ENCODE measurements at places on chromosomes 2 and 18.

DNA sequence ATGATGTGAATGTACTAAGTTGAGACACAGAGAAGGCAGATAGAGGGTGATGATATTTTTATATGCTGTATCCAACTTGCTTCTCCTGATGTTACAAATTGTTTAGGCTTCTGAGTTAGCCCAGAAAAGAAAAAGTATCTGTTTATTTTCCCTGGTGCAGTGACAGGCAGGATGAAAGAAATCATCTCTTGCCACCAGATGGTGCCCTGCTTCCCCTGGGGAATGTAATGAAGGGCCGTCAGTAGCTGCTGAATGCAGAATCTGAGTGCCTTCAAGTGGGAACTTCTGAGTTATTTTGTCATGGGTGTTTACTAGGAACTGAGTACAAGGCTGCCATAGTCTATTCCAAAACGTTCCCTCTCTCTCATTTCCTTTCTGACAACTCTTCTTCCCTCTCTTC, 525.6 kb downstream of the MBD2 start:
- no peak for DNase-seq

GRCh38 chr2:11058129-11058528, 97.1 kb upstream of the SLC66A3 start:
- DNase-seq = no peak

DNA sequence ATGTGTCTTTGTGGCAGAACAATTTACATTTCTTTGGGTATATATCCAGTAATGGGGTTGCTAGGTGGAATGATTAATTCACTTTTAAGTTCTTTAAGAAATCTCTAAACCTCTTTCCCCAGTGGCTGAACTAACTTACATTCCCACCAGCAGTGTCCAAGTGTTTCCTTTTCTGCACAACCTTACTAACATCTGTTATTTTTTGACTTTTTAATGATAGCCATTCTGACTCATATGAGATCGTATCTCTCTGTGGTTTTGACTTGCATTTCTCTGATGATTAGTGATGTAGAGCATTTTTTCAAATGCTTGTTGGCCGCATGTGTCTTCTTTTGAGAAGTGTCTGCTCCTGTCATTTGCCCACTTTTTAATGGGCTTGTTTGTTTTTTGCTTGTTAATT, 43.1 kb upstream of the PTH2R start:
- no peak for DNase-seq

DNA sequence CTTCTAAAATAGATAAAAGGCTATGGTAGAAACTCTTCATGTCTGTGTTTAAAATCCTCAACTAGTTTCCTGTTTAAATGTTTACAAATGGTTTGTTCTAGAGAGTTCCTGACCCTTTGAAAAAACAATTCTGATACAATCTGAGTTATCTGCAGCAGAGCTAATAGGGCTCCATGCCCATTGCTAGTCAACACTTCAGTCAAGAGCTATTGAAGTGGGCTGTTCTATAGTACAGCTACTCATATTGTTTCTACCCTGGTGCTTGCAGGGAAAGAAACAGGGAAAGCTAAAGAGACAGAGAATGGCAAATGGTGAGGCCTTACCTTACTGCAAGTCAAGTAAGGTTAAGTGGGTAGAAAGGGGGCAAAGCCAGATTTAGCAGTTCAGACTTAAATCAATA, 112.3 kb upstream of the CAVIN2 start:
- DNase-seq = no peak

DNA sequence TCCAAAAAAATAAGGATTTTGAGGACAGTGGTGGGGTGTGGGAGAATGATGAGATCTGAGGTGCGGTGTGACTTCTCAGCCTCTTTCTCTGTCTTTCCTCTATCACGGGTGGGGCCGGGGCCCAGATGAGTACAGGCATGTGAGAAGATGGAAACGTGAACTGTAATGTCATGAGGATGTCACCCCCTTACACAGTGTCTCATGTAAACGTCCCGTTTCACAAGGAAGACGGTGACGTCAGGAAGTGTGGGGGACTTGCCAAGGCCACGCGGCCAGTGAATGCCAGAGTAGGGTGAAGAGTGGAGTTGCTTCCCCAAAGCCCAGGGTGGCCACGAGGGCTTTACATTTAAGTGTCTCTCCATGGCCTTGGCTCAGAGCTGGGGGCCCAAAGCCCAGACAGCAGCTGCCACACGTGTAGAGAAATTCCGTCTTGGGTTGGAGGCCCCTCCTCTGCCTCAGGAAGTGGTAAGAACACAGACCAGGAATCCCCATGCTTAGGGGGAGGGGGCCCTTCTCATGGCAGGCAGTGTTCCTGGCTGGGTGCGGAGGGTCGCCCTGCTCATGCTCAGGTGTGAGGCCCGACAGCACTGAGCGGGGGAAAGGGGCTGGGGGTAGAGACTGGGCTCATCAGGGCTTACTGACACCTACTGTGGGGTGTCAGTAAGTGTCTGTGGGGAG, 80.9 kb upstream of the SMAD7 start:
- no peak for DNase-seq

DNA sequence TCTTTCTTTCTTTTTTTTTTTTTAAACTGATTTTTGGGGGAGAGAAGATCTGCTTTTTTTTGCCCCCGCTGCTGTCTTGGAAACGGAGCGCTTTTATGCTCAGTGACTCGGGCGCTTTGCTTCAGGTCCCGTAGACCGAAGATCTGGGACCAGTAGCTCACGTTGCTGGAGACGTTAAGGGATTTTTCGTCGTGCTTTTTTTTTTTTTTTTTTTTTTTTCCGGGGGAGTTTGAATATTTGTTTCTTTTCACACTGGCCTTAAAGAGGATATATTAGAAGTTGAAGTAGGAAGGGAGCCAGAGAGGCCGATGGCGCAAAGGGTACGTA, 587 bp downstream of the MEIS1 start:
- no peak for DNase-seq

- peak; percentile 25 for DNase-seq
These were observed 376.1 kb downstream of the IRS1 start for GRCh38 chr2:226423498-226423960.

DNA sequence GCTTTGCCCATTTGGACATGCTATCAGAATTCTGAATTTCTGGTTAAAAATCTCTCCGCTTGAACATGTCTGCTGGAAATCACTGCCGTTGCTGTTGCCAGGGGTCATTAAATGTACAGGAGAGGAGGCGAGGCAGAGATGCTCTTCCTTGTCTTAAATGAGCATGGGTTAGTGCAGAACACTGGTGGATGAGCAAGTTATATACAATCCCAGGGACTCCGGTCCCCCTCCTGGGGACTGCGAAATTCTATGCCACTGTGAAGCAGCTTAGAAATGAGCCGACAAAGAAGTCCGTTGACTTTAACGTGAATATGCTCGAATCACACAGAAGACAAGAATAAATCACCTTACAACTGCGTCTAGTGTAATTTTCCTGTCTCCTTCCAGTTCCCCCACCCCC, 95.1 kb upstream of the KLHL14 start:
- DNase-seq = no peak

DNA sequence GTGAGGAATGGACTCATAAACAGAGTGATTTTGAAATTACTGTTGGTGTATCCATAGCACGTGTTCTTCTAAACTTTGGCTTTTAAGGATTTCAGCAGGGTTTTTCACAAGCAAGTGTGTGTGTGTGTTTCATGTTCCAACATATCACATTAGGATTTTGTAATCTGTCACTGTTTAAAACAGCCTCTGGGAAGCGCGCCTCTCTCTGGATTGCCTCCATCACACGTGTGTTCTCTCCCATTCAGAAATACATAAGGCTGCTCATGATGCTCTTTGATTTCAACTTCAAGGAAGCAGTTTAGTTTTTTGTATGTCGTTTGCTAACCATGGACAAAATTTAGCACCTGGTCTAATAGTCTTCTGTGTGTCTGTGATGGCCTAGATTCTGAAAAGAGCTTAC, 370.4 kb downstream of the MTX2 start:
- no peak for DNase-seq

DNA sequence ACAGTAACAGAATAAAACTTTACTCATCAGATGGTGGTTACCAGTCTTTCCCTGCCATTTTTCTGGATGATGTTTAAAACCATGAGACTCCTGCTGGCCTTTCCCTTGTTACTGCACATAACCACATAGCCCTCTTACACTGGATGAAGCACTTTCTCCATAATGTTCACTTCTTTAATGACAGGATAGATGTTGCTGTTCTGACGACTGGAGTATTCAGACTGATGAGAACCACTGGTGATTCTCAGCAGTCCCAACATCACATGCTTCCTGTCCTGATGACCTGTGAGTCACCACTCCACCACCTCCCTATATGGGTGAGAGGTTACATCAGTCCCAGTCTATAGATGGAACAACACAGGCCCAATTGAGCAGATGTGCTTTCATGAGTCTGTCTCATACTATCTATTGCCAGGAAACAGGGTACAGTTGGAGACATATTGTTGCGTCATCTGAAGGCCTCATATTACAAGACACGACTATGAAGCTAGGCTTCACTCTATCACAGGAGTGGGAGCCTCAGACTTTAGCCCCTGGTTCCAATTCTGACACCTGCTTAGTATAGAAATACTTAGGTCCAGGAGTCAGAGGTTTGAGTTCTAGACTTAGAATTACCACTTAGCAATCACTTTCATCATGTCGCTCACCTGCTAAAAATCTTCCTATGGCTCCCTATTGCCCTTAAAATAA, 145.7 kb upstream of the KLF7 start:
- no peak for DNase-seq

- no peak for DNase-seq
These were observed 96.6 kb downstream of the PLB1 start for GRCh38 chr2:28592481-28592880.

GRCh38 chr18:79216176-79216575, 147.0 kb downstream of the ATP9B start:
- no peak for DNase-seq

DNA sequence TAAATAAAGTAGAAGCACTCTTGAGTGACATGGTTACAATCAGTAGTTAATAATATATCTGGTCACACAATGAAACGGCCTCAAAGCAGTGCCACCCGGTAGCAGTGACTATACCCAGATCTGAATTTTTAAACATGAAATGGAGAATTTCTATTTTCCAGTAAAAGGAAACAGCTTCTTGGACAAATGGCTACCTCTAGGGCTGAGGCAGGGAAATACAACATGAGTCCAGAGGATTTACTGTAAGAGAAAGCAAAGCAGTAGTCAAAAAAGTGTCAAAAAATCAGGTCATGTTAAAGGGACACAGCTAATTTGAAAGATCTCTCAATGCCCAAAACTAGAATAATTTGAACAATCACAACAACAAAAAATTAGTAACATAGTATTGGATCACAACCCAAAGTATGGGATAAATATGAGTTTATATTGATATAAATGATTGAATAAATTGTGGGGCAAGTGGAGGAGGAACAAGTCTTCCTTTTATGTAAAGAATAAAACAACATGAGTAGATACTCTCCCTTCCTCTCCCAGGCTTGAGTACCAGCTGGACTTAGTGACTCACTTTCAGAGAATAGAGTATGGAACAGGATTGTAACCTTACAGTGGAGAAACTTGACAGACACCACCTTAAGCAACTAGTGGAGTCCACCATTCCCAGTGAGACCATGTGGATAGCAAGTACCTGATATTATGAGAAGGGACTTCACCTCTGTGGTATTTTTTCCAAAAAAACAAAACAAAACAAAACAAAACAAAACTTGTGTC, 180.8 kb downstream of the MBD2 start:
- no peak for DNase-seq

DNA sequence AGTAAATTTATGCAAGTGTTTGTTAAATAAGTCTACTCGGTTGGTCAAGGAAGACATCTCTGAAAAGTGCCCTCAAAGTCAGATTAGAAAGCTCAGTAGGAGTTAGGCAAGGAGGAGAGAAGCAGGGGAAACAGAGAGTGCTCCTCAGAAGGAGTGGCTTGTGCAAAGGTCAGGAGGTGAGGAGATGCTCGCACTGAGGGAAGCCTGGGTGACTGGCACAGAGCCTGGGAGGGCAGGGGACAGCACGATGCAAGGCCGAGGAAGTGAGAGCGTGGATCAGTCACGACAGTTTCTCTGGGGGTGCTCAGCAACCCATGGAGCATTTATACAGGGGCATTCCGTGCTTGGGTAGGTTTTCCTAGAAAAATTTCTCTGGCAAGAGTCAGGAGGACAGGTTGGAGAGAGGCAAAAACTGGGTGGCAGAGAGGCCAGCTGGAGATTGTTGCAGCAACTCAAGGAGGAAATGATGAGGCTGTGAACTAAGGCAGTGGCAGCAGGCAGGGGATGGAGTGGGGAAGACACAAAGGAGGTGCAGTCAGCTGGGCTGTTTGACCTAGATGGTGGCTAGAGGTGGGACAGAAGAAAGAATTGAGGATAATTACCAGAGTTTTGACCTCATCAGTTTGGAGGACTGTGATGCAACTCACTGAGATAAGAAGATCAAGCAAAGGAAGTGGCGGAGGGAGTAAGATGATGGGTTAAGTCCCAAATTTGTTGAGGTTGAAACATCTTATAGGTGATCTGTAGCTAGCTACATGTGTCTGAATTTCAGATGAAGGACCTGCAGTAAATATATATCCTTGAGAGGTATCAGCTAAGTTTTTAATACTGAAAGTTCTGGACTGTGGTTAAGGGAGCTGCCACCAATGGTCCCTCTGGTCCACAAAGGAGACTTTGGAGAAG, 52.4 kb downstream of the BCL2 start:
- no peak for DNase-seq

GRCh38 chr2:177478029-177478428, 85.5 kb downstream of the AGPS start:
- DNase-seq = no peak

- no peak for DNase-seq
These were observed 982 bp downstream of the BMP10 start for GRCh38 chr2:68870215-68870614.

DNA sequence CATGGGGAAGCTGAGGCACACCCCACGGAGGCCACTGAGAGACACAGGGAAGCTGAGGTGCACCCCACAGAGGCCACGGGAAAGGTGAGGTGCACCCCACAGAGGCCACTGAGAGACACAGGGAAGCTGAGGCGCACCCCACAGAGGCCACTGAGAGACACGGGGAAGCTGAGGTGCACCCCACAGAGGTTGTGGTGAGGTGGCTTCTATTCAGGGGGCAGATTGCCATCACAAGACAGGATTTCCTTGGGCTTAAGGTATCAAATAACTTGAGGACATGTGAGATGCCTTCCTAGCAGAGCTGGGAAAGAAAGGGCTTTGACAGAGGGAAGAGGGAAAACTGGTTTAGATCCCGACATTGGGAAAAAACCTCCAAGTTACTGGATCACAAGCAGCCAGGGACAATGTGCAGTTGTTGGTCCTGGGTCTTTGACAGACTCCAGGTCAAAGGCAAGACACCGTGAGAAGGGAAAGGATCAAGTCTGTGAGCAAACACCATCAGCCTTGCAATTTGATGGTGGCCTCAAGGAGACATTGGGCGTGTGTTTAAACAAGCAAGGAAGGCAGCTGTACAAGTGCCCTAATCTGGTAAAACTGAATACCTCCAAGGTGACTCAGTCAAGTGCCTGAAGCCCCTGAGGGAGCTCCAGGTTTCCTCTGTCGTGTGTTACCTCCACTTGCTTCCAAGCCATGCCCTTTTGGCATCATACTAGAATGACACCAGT, 133.2 kb upstream of the EPAS1 start:
- DNase-seq = no peak

GRCh38 chr2:90207454-90208058, 1516.1 kb downstream of the RPIA start:
- no peak for DNase-seq
